Spinal cord (tissue), 10 donors: ENCODE measurements at places on chromosomes 4 and X.

DNA sequence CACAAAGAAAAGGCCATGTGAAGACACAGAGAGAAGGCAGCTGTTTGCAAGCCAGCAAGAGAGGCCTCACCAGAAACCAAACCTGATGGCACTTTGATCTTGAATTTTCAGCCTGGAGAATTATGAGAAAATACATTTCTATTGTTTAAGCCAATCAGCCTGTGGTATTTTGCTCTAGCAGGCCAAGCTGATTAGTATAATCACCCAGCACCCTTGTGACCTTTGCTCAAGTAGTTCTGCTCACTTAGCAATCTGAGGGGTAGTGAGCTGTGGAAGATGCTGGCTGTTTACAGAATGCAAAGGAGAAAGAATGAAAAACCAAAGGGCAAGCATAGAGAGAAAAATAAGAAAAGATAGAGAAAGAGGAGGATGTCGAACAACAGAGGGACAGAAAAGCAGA is 396.4 kb upstream of the BOD1L1 start:
- DNase-seq = no peak

GRCh38 chr4:106062452-106062875 is 167.2 kb downstream of the NPNT start:
- no peak for DNase-seq

- DNase-seq = no peak
These were observed 102.9 kb downstream of the CLCN4 start for GRCh38 chrX:10259716-10260115.

- no peak for DNase-seq
These were observed 41.2 kb downstream of the LONRF3 start for GRCh38 chrX:119015407-119016237.

DNA sequence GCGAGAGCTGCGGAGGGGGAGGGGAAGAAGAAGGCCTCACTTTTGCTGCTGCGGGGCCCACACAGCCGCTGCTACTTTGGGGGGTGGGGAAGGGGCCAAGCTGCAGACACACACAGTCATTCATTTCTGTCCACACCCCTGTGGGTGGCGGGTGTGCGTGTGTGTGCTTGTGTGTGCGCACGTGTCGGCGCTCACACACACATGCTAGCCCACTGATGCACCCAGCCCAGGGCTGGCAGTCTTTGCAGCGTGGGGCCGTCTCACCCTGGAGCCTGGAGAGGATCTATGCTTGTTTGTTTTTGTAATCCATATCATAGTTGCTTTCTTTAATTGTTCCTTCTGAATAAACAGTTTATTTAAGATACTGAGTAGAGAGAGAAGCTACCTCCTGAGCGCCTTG is 4.0 kb downstream of the DUSP9 start:
- no peak for DNase-seq

DNA sequence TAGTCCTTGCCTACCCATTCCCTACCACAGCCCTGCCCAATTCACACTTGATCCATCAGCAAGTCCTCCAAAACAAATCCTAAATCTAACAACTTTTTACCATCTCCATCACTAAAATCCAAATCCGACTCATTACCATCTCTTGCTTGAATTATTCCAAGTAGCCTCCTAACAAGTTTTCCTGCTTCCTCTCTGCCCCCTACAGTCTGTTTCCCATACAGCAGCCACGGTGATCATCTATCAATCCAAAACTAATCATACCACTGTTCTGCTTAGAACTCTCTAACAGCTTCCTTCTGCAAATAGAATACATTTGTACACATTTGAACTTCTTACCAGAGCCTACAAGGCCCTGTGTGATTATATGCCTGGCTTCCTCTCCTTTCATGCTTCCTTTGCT is 133.0 kb downstream of the SHROOM4 start:
- DNase-seq = peak; percentile 6
